ENCODE measurements at places on chromosomes 12 and 14. TPM values are rescaled to one million over a fixed set of nuclear protein-coding genes. Genes with fewer than 3 reads are reported as not detected.

- H3K4me1 ChIP-seq = peaks cover 38% of the 10 kb centered on the region
- DNase-seq = no peak
Measured at GRCh38 chr12:19236656-19237055, 107.1 kb downstream of the PLEKHA5 start.

The HOXC12 gene
- total RNA-seq = not detected

The RHEBL1 gene
- 1.7 TPM for total RNA-seq

The PTMS gene
- total RNA-seq = 132 TPM

The ASIC1 gene
- total RNA-seq = 2.9 TPM
